ENCODE measurements at places on chromosomes 5 and 9.

GRCh38 chr5:158287643-158288271, 428.8 kb upstream of the CLINT1 start:
- no peak for DNase-seq

DNA sequence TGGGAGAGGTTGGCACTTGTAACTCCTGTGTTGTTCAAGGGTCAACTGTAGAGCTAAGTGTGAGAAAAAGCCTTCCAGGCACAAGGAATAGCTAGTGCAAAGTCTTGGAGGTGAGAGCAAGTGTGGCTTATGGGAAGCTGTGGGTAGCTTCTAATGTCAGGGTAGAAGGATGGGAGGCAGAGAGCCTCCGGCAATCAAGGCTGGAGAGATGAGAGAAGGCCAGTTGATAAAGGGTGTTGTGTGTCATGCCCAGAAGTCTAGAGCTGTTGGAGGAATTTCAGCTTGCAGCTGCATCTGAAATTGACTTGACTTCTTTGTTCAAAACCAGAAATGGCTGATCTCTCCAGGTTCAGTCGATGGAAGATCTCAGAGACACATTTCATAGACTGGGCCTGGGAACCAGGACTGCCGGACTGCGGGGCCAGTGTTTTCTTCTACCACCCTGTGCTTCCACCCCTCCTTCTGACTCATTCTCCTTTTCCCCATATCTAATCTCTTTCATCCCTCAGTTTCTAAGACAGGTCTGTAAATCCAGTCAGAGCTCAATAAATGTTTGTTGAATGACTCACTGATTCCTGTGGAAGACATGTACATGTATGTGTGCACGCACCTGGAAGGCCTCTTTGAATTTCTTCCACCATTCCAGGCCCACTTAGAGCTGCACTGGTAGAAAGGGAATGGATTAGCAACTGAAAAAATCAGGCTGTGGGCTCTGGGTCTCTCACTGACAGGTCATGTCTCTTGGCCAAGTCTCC, 67.8 kb upstream of the KLF4 start:
- DNase-seq = no peak

GRCh38 chr9:109816490-109816889, 36.5 kb downstream of the PALM2AKAP2 start:
- DNase-seq = no peak

GRCh38 chr5:134920848-134921575, 16.1 kb downstream of the PCBD2 start:
- no peak for DNase-seq

GRCh38 chr5:26690511-26690910, 347.9 kb downstream of the CDH9 start:
- no peak for DNase-seq

- DNase-seq = no peak
Observed at GRCh38 chr9:15249981-15250380, 57.0 kb downstream of the TTC39B start.

DNA sequence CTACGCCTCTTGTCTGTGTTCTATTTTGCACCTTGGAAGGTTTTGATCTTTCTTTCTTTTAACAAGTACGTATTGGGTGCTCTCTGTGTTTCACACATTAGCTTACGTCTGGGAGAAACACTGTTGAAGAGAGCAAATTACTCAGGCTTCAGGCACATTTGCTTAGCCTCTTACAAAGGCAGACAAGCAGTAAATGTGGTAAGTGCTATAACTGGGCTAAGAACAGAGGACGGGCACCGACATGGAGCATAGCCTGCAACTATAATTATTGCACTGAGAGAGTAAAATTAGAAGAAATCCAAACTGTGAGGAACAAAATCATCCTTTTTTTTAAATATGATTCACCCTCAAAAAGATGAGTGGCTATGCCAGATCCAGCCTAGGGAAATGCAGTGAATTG, 9.4 kb upstream of the PARP8 start:
- DNase-seq = no peak

DNA sequence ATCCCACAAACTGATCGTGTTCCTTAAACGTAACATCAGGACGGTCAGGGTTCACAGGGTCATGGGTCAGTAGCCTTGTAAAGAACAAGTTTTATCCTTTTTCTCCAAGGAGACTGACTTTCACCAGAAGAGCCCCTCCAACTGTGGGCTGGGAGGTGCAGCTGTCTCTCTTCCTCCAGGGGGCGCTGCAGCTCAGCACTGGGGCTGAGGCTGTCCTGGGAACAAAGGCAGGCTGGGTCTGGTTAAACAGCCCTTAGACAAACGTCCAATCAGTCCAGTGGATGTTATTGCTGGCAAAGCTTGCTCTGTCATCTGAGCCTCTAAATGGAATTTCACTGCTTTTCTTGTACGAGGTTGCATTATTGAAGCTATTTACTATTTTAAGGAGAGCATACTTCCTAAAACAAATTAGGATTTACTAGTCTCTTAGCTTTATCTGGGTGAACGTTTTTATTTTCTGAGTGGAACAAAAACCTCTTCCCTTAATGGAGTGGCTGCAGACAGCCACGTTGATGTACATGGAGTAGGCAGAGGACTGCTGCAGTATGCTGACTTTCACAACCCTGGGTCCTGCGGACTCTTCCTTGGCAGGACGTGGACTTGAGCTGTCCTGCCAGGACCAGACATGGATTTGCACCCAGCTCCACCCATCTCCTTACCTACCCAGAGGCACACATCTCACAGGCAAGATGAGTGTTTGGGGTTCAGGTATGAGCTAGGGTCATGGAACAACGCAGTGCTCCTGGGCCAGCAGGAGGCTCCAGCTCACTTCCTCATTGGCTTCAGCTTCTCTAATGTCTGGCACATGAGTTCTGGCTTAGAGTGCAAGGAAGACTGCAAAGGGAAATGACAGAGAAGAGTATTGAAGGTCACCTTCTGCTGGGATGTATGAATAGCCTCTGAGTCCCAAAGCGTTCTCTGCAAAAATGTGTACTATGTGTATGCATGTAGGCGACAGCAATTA, 7.8 kb downstream of the EXOSC2 start:
- DNase-seq = peak; percentile 82

GRCh38 chr9:81474792-81475191, 214.6 kb downstream of the TLE1 start:
- DNase-seq = no peak

GRCh38 chr5:181191526-181192336, 13.3 kb downstream of the TRIM7 start:
- DNase-seq = peak; percentile 96

- DNase-seq = no peak
Observed at GRCh38 chr9:70205366-70206020, 53.3 kb upstream of the SMC5 start.

DNA sequence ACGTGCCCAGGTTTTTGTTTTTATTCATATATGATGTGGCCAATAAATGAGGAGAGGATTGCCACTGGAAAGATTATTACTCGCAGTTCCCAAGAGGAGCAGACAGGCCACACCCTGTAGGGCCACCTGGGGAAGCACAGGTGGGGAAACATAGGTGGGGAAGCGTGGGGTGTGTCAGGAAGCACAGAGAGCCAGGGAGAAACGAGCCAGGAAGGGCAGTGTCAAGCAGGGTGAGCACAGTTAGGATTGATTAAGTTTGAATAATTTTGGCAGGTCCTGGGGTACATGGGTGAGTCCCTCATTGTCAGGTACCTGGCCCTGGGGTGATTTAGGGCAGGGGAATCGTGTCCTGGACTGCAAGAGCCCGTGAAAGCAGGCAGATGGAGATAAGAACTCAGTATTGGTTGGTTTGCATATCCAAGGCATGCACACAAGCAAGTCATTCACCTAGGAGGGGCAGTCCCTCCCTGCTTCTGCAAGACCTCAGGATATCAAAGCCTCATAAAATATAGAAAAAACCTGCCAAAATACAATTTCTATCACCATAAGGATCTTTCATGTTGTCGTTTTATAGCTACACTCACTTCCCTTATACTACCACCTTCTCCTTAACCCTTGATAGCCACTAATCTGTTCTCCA, 22.4 kb downstream of the MVB12B start:
- no peak for DNase-seq

DNA sequence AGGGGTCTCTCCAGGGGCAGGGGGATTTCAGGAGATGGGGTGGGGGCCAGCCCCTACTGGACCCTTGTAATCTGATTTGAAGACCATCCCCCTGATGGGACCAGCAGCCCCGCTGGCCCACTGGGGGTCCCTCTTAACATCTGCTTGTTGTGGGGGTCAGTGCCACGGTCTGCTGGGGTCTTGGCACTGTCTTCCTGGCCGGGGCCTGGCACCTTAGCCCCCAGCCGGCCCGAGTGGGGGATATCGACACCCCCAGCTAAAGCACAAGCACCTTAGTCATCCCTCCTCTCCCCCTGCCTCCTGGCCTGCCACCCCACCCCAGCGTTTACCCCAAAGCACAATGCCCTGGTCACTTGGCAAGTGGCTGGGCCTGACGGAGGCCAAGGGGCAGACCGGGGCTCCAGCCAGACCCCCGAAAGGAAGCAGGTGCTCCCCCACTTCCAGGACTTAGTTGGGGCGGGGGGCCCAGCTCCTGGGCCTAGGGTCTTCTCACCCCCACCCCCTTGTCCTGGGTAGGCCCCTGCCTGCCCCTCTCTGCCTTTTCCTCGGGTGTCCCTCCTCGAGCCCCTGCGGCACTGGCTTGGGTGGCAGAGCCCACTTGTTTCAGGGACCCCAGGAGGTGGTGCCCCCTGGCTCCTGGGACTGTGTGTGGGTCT, 1.4 kb upstream of the NFX1 start:
- DNase-seq = no peak

GRCh38 chr9:130328349-130328801, 62.8 kb downstream of the HMCN2 start:
- DNase-seq = no peak

- DNase-seq = no peak
Observed at GRCh38 chr5:171521219-171521633, 101.8 kb downstream of the FGF18 start.

- DNase-seq = no peak
Observed at GRCh38 chr9:134570711-134571325, 70.8 kb upstream of the COL5A1 start.

DNA sequence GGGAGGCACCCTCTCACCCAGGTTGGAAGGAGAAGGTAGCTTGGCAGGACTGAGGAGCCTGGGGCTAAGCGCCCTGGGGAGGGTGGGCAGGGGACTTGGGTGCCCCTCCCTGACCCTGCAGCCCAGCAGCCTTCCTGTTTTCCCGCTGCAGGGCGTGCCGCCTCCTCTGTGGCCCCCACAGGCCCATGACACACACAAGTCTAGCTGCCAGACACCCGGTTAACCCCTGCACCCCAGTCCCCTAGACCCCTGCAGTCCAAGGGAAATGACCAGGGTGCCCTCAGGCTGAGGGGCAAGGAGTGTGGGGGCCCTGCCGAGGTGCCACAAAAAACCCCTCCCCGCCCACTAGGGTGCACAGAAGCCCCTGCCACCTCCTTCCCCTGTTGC, 33.0 kb downstream of the GOLGA2 start:
- DNase-seq = no peak

DNA sequence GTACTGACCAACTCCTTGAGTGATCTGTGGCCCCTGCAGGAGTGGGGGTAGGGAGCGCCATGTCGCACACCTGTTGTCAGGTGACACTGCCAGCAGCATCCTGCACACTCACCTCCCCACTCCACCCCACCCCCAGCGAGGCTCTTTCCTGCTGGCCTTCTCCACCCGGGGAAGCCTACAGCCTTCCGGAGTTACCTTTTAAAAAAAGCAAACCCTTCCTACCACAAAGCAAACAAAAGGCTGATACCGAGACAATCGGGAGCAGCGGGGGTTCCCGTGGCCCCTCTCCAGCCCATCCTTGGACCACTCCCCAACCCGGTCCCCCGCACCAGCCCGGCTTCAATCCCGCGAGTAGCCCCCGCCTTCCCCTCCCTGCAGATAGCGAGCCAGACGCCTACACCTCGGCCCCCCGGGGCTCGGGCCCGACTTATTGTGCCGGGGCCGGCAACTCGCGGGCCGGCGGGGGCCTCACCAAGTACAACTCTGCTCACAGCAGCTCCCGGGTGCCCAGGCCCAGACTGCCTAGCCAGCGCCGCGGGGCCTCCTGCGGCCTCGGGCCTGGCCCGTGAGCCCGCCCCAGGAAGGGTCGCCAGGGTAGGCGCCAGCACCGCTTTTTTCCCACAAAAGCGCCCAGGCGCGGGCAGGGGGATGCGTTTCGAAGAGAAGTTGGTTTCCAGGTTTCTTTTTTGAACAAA, 724 bp downstream of the MACROH2A1 start:
- DNase-seq = peak; percentile 52

DNA sequence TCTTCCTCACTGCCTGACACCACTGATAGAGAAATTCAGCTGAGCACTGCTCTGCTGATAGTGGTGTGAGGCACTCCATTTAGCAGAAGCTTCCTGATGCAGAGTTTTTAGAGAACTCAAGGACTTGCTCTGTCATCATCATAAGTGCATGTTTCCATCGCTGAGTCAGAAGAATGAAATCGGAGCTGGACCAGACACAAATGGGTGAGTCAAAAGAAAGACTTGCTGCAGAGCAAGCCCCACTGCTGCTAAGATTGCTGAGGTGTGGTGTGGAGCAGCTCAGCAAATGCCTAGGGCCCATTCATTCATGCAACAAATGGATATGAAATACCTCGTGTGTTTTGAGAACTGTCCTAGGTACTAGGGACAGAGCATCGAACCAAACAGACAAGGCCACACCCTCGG, 410.2 kb upstream of the SLC30A5 start:
- no peak for DNase-seq

GRCh38 chr5:82560969-82561368, 282.8 kb upstream of the RPS23 start:
- DNase-seq = no peak

DNA sequence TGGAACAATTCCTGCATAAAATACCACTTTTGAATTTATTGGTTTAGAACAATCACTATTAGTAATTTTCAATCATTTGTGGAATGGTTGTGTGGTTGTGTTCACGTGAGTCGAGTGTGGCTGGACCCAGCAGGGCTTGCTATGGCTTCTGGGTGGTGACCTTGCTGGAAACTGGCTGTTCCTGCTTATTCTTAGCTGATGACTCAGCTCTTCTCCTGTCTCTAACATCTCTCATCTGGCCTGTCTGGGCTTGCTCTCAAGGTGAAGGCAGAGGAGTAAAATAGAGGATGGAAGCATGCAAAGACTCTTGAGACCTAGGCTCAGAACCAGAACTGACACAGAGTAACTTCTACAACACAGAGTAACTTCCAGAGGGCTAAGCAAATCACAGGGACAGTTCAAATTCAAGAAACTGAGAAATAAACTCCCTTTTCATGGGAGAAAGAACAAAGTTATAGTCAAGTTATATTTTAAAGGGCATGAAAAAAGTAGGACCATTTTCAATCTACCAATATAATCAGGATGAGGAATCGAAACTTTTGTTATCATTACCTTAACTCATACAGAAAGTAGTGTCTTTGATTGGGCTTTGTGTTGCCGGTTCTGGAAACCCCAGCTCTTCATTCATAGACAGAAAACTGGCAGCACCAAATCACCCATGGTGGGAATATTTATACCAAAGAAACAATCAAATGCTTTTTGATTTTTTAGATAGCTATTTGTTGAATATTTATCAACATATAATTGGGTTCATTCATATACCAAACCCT, 665.1 kb downstream of the CDH18 start:
- DNase-seq = no peak

GRCh38 chr5:156687514-156687913, 162.6 kb upstream of the PPP1R2B start:
- no peak for DNase-seq

- DNase-seq = no peak
Observed at GRCh38 chr9:117335837-117336433, 78.9 kb downstream of the ASTN2 start.

Data from activated T-cell treated with anti-CD3 and anti-CD28 coated beads, Interleukin-2, amount 50 U/mL, for 72 hours (primary cell).